ENCODE measurements at places on chromosomes 6 and 20.

- no peak for DNase-seq
Observed at GRCh38 chr6:30202366-30202765, 10.8 kb downstream of the TRIM26 start.

- no peak for DNase-seq
Observed at GRCh38 chr6:20629509-20629908, 95.3 kb downstream of the CDKAL1 start.

DNA sequence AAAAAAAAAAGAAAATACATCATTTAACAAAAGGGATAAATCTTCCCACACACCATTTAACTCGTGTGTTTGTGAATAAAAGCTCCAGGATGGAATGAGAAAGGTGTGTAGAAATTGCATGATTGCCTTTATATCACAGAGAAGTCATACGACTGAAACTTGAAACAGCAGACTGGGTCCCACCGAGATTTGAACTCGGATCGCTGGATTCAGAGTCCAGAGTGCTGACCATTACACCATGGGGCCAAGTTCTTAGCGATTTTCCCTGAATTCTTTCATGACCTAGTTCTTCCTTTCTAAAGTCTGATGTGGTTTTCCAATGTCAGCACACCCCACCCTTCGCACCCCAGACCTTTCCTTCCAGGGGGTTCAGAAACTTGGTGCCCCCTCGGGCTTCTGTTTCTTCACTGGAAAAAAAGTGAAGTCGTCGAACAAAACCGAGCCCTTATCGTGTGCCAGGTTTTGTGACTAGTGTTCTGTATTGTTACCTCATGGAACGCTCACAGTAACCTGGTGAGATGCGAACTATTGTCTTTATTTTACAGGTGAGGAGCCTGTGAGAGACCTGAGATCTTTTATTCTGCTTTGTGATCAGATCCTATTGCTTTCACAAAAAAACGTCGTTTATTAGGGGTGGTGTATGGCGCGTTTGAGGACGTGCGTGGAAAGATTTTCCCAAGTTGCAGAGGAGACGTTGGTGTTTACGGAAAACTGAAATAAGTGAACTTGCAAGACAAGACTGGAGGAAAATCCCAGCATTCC is 120.8 kb downstream of the OR2B2 start:
- DNase-seq, result no peak

DNA sequence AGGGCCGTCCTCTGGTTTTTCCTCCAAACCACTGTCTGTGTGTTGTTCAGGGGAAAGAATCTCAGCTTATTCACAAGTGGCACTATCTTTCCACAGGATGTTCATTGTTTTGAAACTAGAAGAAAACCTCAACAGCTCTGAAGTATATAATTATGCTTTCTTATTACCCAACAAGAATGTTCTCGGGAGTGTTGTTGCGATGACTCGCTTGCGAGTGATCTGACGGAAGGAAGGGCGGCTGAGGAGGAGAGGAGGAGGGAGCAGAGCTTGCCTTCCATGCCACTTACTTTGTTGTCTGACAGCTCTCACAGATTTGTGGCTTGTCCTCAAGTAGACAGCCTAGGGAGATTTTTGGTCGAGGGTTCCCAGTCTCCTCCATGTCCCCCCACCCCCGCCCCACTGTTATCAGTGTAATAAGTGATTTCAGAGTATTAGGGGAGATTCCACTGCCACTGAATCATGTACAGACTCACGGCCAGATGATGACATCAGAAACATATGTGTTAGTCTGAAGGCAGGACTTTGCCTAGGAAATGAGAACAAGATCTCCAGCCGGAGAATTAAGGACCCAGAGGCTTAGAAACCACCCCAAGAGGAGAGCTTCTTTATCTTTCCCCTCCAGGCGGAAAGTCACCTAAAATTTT is 80.7 kb upstream of the CCN6 start:
- DNase-seq, result peak; percentile 96

- no peak for DNase-seq
Observed at GRCh38 chr6:71168233-71168765, 120.3 kb upstream of the OGFRL1 start.

DNA sequence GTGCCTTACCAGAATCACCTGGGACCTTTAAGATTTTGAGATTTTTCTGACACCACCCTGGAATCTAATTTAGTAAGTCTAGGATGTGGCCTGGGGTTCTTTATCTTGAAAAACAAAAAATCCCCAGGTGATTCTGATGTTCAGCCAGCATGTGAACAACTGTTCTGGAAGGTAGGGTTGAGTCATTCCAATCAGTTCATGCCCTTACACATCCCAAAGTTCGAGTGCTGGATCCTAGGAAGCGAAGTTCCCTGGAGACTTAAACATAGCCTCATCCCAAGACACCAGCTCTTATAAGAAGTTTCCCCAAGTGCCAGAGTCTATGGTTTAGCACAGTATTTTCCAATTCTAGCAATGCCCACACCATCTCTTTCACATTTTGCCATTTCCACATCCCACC is 6.3 kb upstream of the TSHZ2 start:
- no peak for DNase-seq

GRCh38 chr6:71067816-71068215 is 111.0 kb upstream of the B3GAT2 start:
- DNase-seq, result no peak

DNA sequence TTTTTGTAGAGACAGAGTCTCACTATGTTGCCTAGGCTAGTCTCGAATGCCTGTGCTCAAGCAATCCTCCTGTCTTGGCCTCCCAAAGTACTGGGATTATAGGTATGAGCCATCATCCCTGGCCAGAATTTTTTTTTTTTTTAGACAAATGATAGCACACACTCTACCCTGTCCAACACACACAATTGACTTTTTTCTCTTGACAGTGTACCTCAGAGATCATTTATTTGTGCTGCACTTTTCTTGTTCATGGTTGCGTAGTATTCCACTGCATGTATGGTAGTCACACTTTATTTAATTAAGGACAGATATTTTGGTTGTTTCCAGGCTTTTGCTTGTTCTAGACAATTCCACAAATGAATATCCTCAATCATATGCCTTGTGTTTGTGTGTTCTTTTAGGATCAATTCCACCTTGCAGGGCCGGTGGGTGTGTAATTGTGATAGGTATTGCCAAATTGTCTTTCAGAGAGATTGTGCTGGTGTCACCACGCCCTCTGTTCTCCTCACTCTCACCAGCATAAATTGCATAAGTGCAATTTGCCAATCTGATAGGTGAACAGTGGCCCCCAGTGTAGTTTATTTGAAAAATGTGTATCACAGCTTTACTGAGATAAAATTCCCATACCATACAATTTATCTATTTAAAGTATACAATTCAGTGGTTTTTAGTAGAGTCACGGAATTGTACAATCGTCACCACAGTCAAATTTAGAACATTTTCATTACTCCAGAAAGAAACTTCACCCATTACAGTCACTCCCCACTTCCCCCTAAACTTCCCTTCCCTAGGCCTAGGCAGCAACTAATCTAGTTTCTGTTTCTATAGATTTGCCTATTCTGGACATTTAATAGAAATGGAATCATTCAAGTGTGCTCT is 20.1 kb downstream of the SRC start:
- no peak for DNase-seq

DNA sequence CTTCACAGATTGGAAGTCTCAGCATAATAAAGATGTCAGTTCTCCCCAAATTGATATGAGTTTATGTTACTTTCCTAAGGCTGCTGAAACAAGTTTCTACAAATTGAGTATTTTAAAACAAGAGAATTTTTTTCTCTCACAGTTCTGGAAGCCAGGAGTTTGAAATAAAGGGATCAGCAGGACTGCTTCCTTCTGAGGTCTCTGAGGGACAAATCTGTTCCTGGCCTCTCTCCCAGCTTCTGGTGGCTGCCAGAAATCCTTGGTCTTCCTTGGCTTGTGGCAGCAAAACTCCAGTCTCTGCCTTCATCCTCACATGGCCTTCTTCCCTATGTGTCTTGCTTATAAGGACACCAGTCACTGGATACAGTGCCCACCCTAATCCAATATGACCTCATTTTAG is 136.1 kb downstream of the TFAP2A start:
- DNase-seq, result no peak

- DNase-seq, result no peak
Observed at GRCh38 chr6:161353208-161353613, 79.3 kb upstream of the AGPAT4 start.

DNA sequence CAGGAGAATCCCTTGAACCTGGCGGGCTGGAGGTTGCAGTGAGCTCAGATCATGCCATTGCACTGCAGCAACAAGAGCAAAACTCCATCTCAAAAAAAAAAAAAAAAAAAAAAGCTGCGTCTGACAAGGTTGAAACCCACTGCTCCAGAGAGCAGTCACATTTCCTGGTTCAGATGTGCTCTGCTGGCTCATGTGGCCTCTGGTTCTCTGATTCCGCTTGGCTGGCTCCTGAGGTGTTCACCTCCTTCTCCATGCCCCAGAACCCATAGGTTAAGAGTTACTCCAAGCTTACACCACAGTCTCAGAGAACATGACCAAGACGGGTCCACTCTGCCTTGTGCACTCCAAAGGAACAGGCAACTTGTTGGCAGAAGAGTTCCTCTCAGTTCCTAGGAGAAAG is 8.8 kb upstream of the CNR1 start:
- no peak for DNase-seq

DNA sequence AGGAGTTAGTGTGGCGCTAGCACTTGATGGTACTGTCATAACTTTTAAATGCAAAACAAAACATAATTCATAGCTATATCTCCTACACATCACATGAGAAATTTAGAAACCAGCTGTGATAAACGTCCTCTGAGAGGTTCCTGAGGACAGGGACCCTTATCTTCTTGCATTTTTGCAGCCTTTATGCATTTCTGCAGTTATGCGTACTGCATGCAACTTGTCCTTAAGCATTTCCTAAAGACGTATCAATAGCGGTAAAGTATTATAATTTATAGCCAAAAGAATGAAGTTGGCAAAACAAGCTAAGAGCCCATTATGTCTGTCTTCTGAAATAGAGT is 1.7 kb downstream of the NAPB start:
- DNase-seq, result no peak

Measured in skin of body (tissue), 3 donors.